ENCODE measurements at places on chromosomes 3 and 15.
A peak's percentile ranks its signal among the peaks of the same experiment; 100 is the strongest.

DNA sequence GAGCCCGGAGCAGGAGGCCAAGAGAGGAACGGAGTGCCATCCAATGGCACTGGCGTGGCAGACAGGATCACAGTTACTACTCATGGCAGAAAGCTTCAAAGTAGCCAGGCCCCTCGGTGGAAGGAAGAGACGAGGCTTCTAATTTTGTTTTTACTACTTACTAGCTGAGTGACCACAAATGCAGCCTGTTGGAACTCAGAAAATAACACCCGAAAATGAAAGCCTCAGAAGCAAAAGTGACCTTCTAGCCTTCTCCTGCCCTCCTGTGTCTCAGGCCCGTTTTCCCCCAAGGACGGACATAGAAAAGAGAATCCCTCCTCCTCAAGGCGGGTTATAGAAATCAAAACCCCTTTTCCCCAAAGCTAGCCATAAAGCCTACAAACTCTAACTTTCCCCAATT lies 9.9 kb upstream of the STRA6 start:
- no peak for DNase-seq
- no peaks in the 10 kb centered on the region for H3K36me3 ChIP-seq
- no peak overlapping the region for H3K27ac ChIP-seq
- H3K4me3 ChIP-seq: no peak overlapping the region
- 0 out of 2 replicates have a peak, but pooled peaks cover 3% of the 10 kb centered on the region for H3K4me1 ChIP-seq

- no peak overlapping the region for H3K4me3 ChIP-seq
- peaks cover 21% of the 10 kb centered on the region for H3K4me1 ChIP-seq
- no peaks in the 10 kb centered on the region for H3K27me3 ChIP-seq
- no peak overlapping the region for H3K27ac ChIP-seq
- H3K36me3 ChIP-seq: peaks cover 47% of the 10 kb centered on the region
Observed at GRCh38 chr15:30962079-30962478, 29.3 kb downstream of the MTMR10 start.

DNA sequence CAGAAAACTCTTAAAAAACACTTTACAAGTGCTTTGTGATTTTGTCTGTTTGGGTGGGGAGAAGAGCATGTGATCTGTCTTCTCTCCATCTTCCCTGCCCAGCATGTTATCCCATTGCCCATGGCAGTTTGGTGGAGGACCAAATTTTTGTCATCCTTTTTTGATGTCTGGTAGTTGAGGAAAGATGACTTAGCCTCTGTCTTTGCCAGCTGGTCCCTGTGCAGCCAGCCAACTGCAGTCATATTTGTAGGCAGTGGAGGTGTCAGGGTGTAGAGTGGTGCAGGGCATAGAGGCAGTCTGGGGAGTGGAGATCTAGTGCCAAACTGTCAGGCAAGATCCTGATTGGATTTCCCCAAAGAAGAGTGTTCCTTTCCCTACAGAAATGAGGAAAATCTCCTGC lies 40.7 kb downstream of the GASK1A start:
- DNase-seq: no peak
- H3K27me3 ChIP-seq: no peaks in the 10 kb centered on the region
- no peak overlapping the region for H3K4me3 ChIP-seq
- peak overlapping the region; percentile 63 for H3K27ac ChIP-seq
- H3K36me3 ChIP-seq: no peaks in the 10 kb centered on the region
- peaks cover 60% of the 10 kb centered on the region for H3K4me1 ChIP-seq

DNA sequence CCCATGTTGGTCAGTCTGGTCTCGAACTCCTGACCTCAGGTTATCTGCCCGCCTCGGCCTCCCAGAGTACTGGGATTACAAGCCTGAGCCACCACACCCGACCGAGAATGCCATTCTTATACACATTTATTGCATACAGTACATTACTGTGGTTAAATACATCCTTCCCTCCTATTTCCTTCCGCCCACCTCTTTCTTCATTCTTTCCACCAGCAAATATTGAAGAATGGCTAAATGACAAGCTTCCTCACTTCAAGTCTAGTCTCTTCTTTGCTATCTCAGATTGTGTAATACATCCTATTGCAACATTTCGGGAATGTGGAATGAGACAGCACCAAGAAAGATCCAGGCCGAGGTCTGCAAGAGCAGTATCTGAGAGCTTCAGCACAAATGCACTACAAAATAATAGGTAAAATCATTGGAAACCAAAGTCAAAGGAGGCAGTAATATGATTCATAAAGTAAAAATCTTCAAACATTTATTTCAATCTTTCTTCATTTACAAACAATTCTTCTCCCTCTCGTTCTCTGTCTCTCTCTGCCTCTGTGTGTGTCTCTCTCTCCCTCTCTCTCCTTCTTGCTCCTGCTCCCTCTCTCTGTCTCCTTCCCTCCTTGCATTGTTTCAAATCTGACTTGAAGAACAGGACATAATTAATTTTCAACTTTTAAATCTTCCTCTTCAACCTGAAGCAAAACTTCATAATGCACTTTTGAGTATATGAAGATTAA lies 94.7 kb upstream of the TGFBR2 start:
- DNase-seq: no peak
- H3K4me1 ChIP-seq: no peaks in the 10 kb centered on the region
- no peaks in the 10 kb centered on the region for H3K27me3 ChIP-seq
- H3K36me3 ChIP-seq: no peaks in the 10 kb centered on the region
- H3K27ac ChIP-seq: no peak overlapping the region

GRCh38 chr3:186180891-186181481 lies 72.1 kb upstream of the ETV5 start:
- H3K27me3 ChIP-seq: peaks cover 6% of the 10 kb centered on the region
- peaks cover 6% of the 10 kb centered on the region for H3K4me1 ChIP-seq
- no peak overlapping the region for H3K27ac ChIP-seq
- DNase-seq: no peak

- peaks cover 28% of the 10 kb centered on the region for H3K4me1 ChIP-seq
- no peak overlapping the region for H3K27ac ChIP-seq
- H3K27me3 ChIP-seq: no peaks in the 10 kb centered on the region
- DNase-seq: no peak
- H3K36me3 ChIP-seq: no peaks in the 10 kb centered on the region
- H3K4me3 ChIP-seq: no peak overlapping the region
Observed at GRCh38 chr3:146750196-146750595, 145.1 kb upstream of the PLSCR5 start.

GRCh38 chr3:14460342-14461005 lies 58.1 kb downstream of the SLC6A6 start:
- no peak overlapping the region for H3K27ac ChIP-seq
- peaks cover 31% of the 10 kb centered on the region for H3K36me3 ChIP-seq
- no peaks in the 10 kb centered on the region for H3K4me1 ChIP-seq
- no peaks in the 10 kb centered on the region for H3K27me3 ChIP-seq
- H3K4me3 ChIP-seq: no peak overlapping the region
